ENCODE measurements at places on chromosomes 12 and 14.

- no peak for DNase-seq
Observed at GRCh38 chr12:71601546-71601945, 62.1 kb downstream of the ZFC3H1 start.

- no peak for DNase-seq
Observed at GRCh38 chr12:127388985-127389384, 878.0 kb upstream of the TMEM132C start.

DNA sequence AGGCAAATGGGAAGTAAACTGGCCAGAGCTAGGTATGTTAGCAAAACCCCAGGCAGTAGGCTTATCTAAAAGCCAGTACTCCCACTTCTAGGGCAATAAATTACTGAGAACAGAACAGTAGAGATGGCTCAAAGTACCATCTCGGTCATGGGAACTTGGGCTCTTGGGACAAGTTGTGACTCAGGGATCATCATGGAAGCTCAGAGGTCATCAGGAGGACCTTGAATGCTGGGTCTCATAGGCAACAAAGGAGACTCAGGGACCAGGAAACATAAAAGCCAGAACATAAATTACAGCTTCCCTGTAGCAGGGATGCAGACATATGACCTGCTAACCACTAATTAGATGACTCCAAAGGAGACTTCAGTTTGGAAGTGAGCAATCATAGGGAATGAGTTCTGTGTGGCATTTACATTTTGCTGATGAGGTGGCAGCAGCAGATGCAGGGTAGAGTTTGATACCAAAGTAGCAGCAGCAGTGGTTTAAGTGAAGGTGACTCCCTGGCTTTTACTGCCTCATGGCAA, 97.6 kb upstream of the SCAF11 start:
- no peak for DNase-seq

DNA sequence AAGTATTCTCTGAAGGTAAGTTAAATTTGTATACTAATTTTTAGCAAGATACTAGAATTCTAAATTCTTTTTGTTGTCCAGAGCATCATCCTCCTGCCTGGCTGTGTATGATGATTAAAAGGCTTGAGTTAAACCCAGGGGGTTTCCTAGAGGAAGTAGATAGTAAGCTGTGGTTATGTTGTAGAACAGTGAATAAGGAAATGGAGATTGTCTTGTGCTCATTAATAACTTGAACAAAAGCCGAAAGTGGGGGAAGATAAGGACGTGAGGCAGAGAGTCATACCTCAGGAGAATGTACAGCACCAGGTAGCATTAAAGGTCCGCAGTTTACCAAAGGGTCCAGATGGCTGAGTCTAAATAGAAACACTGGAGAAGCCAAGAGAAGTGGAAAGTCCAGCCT, 42.0 kb downstream of the CKB start:
- no peak for DNase-seq

DNA sequence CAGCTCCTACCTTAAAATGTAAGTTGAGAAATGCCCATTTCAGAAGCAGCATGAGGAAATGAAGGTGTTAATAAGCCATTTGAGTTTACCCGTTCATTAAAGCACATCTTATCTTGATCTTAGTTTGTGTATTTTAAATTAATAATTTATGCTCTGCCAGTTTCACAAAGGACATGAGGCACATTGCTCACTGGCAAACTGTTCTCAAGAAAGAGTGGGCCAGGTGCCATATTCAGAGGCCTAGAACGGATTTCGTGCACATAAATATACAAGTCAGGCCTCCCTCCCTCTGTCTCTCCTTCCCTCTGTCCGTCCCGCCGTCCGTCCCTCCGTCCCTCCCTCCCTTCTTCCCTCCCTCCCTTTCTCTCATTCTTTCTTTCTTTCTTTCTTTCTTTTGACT, 29.5 kb downstream of the CPM start:
- no peak for DNase-seq

GRCh38 chr14:92456215-92457015, 57.2 kb upstream of the RIN3 start:
- DNase-seq = peak; percentile 78

GRCh38 chr14:74476607-74477006, 16.5 kb downstream of the NPC2 start:
- DNase-seq = no peak

- DNase-seq = no peak
Observed at GRCh38 chr14:52829527-52830185, 38.2 kb upstream of the GNPNAT1 start.

- DNase-seq = no peak
Observed at GRCh38 chr14:74980398-74980730, 22.4 kb upstream of the EIF2B2 start.

All from fibroblast of mammary gland (primary cell).